Pulmonary artery endothelial cell (primary cell): ENCODE measurements at places on chromosomes 3 and 15.

GRCh38 chr3:12611117-12611516 is 52.8 kb downstream of the RAF1 start:
- DNase-seq = no peak

- DNase-seq = no peak
These were observed 455.3 kb upstream of the ALCAM start for GRCh38 chr3:104911376-104911775.

DNA sequence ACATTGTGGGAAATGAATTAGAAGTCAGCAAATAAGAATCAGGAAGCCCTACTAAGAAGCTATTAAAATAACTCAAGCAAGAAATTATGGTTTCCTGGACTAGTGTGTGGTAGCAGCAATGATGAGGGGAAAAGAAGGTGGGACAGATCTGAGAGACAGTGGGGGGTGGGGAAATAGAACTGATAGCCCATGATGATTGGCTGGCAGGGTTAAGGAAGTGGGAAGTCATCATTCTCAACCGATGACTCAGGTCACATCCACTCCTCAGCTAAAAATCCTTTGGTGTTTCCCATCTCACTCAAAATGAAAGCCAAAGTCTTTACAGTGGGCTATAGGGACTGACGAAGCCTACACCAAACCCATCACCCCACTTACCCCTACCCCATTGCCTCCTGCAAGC is 153.9 kb upstream of the ARHGEF26 start:
- no peak for DNase-seq

DNA sequence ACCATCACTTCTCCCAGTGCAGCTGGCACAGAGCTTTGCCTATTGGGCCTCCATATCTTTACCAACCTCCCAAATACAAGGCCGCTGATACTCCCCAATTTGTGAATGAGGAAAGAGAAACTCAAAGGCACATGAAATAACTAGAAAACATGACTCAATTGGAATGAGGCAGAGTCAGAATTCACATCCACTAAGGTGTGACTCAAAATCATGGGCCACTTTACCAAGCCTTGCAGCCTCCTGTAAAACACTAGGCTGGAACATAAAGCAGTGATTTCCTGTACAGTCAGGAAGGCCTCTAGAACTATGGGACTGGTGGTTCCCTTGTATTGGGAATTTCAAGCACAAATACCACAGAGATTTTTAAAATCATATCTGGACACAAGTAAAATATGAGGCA is 128.6 kb downstream of the DCLK3 start:
- no peak for DNase-seq

GRCh38 chr3:155958676-155959075 is 88.2 kb downstream of the GMPS start:
- DNase-seq = no peak

- no peak for DNase-seq
These were observed 3.7 kb downstream of the NME9 start for GRCh38 chr3:138325990-138326389.
